HFF-Myc (cell line): ENCODE measurements at places on chromosomes 4 and X.

GRCh38 chrX:46770817-46771163, 11.9 kb upstream of the SLC9A7 start:
- no peak for DNase-seq

- no peak for DNase-seq
These were observed 52.9 kb upstream of the CXCL8 start for GRCh38 chr4:73687421-73687820.

- no peak for DNase-seq
These were observed 49.5 kb upstream of the ADRA2C start for GRCh38 chr4:3716631-3717235.

GRCh38 chrX:20378233-20378920, 111.7 kb upstream of the RPS6KA3 start:
- DNase-seq: no peak

GRCh38 chr4:7829652-7830580, 109.7 kb downstream of the AFAP1 start:
- no peak for DNase-seq

GRCh38 chr4:16116019-16116418, 32.2 kb upstream of the PROM1 start:
- DNase-seq: no peak

GRCh38 chr4:52701207-52701606, 42.1 kb upstream of the USP46 start:
- DNase-seq: no peak

DNA sequence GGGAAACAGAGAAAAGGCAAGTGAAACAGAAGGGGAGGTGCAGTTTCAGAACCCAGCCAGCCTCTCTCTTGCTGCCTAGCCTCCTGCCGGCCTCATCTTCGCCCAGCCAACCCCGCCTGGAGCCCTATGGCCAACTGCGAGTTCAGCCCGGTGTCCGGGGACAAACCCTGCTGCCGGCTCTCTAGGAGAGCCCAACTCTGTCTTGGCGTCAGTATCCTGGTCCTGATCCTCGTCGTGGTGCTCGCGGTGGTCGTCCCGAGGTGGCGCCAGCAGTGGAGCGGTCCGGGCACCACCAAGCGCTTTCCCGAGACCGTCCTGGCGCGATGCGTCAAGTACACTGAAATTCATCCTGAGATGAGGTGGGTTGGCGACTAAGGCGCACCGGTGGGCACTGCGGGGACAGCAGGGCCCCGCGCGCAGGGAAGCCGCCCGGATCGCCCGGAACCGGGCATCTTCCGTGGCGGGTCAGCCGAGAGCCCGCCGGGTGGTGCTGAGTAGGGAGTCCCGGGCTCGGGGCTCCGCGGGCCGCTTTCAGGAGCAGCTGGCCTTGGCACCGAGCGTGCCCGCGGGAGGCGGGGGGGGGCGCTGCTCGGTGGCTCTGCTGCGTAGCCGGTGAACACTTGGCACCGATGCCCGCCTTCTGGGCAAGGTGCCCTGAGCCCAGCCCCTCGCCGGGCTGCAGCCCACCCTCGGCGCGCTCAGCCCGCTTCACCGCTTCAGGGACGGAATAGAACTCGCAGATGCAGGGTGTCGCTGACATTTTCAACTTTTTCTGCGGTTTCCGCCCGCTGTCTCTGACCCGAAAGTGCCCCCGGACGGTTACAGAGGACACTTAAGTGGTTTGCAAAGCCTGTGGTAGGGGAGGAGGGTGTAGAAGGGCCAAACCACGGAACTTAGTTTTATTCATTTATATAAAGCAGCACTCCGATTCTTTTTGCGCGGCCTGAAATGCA, at the start of gene CD38:
CD38 (plus strand) TSS at position 40 of the 953 bp plus-strand sequence; CDS start at position 127, 87 bp downstream.
- DNase-seq: no peak

- no peak for DNase-seq
These were observed 248.1 kb downstream of the OPHN1 start for GRCh38 chrX:68185161-68185560.

GRCh38 chrX:38452603-38453002, 100.2 kb downstream of the OTC start:
- no peak for DNase-seq

GRCh38 chr4:3257556-3258482, 8.9 kb downstream of the MSANTD1 start:
- no peak for DNase-seq

GRCh38 chr4:8035371-8035780, 95.7 kb upstream of the AFAP1 start:
- no peak for DNase-seq

DNA sequence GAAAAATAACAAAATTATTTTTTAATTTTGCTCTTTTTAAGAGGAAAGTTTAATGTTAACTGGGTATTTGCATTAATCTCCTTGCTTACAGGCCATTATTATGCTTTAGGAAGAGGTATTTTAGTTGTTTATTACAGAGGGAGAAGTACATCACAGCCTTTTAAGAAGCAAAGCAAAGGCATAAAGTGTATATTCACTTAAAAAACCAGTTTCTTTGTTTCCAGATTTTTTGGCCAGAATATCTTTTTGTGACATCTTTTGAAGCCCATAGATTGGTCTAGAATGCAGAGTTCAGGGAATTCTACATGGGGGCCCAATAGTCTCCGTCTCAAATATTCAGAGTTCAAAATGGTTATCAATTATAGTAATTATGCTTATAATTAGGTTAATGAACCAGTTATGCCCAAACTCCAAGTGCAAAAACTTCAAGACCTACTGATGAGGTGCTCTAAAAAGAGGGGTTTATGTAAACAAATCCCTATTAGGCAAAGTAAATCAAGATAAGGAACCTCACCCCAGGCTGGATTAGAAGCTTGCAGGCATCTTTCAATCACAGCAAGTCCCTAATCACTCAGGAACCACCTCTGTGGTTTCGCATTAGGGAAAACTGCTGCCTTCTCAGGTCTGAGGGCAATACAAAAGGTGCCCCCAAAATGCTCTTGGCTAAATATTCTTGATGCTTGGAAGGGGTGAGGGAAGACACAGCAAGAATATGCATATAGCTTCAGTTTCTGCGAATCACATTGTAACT, 1.4 kb downstream of the CXXC4 start:
- no peak for DNase-seq

DNA sequence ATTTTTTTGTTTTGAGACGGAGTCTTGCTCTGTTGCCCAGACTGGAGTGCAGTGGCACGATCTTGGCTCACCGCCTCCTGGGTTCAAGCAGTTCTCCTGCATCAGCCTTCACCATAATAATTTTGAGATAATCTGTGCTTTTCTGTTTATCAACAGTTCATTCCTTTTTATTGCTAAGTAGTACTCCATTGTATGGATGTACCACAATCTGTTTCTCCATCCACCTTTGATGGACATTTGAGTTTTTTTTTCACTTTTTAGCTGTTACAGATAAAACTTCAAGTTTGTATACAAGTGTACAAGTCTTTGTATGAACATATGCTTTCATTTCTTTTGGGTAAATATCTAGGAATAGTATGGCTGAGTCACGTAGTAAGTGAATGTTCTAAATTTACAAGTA, 9.0 kb downstream of the FUNDC2 start:
- no peak for DNase-seq

- DNase-seq: no peak
These were observed 1.1 kb downstream of the GTPBP6 start for GRCh38 chrX:317424-318067.

- no peak for DNase-seq
These were observed 184.3 kb downstream of the HS6ST2 start for GRCh38 chrX:132774010-132774714.

DNA sequence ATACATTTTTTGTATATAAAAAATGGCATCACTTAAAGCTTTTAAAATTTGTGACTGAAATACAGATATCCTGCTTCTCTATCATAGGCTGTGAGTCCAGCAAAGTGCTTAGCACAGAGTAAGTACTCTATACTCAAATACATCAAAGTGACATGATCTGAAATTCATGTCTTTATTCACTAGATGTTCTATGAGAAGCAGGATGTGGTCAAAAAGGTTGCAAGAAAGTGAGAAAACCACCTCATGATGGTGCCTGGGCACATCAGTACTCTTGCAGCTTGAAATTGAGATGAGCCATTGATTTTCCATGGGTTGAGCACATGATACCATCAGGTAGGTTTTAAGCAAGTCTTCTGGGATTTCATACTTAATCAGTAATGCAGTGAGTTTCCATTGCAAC, 20.4 kb upstream of the SFRP2 start:
- DNase-seq: no peak

DNA sequence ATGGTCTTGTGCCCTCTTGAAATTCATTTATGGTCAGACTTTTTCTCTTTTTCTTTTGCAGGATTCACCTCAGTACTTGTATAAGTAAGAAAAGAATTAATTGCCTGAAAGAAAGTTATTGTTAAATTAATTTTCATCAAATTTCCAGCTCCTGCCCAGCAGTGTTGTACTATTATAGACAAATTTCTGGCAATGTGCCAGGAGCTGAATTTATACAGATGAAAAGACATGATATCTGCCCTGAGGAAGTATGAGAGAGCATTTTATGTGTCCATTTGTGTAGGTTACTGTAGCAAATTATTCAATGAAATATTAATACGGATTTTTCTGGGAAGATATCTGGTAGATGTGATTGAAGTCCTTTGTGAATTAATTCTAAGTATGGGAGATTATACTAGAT, 2371.5 kb upstream of the TENM3 start:
- DNase-seq: no peak

- DNase-seq: no peak
These were observed 158.8 kb downstream of the RBMX2 start for GRCh38 chrX:130560544-130560943.

DNA sequence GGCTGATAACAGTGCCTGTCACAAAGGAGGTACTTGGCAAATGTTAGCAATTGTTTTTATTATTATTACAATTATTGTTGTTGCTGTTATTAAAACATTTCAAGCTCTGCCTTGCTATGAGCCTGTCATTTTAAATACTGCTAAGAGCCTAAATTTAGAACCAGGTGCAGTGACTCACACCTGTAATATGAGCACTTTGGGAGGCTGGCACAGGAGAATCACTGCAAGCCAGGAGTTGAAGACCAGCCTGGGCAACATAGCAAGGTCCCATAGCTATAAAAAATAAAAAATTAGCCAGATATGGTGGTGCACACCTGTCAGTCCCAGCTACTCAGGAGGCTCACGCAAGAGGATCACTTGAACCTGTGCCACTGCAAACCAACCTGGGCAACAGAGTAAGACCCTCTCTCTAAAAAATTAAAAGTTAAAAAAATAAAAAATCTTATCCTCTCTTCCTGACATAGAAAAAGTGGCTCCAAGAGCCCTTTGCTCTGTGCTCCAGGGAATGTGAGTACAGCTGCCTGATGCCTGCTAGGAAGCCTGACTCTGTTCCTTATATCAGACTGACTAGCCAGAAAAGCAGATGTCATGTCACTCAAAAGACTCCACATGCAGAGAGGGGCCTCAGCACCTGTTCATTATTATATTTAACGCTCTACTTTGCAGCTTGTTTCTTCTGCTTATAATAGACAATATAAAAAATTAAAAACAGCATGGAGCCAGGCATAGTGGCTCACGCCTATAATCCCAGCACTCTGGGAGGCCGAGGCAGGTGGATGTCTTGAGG, 234.0 kb downstream of the OPHN1 start:
- DNase-seq: no peak

DNA sequence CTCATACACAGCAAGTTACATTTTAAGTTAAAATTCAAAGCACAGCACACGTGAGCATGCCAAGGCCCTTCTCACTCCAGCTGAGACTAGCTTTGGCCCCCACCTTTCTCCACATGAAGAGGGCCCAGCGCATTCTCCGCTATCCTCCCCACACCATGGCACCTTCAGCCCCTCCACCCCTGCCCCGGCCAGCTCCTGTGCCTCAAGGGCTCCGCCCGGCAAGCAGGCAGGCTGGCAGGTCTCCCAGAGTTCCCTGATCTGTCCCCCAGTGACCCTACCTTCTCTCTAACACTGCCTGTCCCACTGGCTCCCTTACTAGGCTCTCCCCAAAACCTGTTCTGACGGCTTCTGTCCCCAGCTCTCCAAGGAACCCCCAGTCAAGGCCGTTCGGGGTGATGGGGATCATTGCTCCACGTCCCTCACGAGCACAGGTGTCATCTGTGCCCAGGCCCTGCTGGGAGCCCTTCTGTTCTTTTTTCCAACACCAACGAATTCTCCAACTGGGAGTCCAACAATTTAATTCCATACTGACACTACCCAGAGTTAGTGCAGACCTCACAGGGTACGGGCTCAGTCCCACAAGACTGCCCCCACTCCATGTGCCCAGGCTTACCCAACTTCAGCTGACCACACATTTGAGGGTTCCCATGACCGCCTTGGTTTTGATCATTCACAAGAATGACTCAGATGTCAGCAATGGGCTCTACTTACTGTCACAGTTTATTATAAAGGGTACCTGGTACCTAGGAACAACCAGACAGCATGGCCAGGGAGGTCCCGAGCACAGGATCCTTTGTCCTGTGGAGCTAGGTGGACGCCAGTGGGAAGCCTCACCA, 4.2 kb downstream of the LETM1 start:
- DNase-seq: no peak

DNA sequence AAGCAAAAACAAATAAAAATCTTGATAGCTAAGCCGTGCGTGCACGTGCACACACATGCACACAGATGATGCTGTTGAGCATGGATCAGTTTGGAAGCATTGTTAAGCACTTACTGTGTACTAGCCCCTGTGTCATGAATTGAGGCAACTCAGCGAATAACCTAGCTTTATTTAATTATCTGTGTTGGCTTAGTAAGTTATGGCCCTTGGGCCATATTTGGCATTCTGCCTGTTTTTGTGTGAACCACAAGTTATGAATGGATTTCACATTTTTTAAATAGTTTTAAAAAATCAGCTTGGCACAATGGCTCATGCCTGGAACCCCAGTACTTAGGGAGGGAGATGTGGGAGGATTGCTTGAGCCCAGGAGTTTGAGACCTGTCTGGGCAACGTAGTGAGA, 113.6 kb upstream of the CBLL2 start:
- no peak for DNase-seq

GRCh38 chr4:176902710-176903323, 110.1 kb upstream of the VEGFC start:
- DNase-seq: peak; percentile 61

GRCh38 chr4:2424581-2424980, 5.8 kb downstream of the CFAP99 start:
- no peak for DNase-seq
